GOT3 (cell line): ENCODE measurements at places on chromosomes 12 and 14.

DNA sequence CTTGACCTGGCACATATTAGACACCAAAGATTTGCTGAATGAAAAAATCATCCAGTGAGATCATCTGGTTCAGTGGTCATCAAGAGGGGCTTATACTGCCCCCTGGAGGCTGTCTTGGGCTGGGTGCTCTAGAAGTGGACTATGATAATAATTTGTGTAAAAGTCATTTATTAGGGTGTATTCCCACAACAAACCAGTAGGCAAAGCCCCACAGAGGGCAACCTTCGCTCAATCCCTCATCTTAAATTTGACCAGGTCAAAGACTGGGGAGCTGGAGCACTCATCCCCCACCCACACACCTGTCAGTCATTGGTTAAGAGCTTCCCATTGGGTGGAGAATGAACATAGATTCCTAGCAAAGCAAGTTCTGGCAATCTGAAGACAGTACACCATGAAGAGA lies 20.0 kb upstream of the FICD start:
- DNase-seq: no peak

DNA sequence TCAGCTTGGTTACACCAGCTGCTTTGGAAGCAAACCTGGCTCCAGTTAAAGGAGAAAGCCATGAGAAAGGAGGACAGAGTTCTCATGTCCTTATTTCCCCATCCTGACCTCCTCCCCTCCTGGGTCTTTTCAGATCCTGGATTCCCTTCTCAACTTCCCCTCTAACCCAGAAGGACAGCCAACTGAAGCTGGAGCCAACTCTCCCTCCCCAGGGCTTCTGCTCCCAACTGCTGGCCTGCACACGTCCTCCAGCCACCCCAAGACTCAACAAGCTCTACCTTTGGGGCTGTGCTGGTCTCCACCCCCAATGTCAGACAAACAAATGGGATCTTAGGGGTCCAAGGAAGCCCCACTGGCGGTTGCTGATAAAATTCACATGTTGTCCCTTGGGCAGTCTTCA lies 651.1 kb upstream of the TBX3 start:
- DNase-seq: no peak

DNA sequence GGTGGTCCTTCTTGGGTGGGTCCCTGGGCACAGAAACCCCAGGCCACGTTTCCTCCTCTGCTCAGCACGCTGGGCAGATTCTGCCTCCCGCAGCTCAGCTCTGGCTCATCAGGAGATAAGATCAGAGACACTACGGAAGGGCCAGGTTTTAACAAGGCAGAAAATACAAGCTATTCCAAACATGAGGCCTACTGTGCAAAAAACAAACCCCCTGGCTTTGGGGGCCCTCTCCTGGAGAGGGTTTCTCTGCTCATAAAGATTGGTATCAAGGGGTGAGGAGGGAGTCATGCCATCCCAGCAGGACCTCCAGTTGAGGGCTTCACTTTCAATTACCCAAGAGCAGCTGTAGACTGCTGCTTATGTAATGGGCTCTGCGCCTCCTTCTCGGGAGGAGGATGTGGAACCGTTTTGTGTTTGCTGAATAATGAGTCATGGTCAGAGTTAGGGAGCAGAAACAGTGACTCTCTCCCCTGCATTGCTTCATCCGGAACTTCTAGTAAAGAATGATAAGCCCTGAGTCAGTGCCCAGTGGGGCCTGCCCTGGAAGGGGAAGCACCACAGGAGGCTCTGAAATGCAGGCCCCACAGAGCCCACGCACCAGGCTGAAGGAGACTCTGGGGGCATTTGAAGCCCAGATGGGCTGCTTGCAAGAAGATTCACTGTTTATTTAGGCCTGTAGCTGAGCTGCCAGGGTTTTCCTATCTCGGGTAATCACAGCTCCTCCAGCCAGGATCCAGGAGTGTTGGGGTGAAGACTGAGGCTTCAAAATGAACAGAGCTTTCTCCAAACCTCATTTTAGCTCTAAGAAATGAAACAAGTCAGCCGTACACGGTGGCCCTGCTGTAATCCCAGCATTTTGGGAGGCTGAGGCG lies 79.3 kb downstream of the SSPN start:
- DNase-seq: peak; percentile 54

GRCh38 chr12:78096909-78097597 lies 266.4 kb downstream of the NAV3 start:
- DNase-seq: no peak

- DNase-seq: no peak
Measured at GRCh38 chr12:138898-139534, 72.4 kb downstream of the IQSEC3 start.
